AG09309 (cell line): ENCODE measurements at places on chromosomes 3 and 15.
A peak's percentile ranks its signal among the peaks of the same experiment; 100 is the strongest.

DNA sequence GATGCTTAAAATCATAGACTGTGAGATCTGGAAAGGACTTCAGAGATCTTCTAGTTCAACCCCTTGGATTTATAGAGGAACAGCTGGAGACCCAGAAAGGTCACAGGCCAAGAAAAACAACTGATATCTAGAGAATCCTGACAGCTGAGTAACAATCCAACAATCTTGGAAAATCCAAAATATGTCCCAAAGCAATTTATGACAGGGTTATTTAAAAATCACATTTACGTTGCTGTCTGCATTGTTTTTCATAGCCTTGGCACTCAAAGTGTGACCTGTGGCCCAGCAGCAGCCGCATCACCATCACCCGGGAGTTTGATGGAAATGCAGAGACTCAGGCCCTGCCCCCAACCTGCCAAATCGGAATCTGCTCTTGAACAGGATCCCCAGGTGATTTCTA is 78.8 kb downstream of the FBN1 start:
- no peak for DNase-seq

- no peak for DNase-seq
These were observed 61.3 kb downstream of the NSMCE3 start for GRCh38 chr15:29208352-29208751.

DNA sequence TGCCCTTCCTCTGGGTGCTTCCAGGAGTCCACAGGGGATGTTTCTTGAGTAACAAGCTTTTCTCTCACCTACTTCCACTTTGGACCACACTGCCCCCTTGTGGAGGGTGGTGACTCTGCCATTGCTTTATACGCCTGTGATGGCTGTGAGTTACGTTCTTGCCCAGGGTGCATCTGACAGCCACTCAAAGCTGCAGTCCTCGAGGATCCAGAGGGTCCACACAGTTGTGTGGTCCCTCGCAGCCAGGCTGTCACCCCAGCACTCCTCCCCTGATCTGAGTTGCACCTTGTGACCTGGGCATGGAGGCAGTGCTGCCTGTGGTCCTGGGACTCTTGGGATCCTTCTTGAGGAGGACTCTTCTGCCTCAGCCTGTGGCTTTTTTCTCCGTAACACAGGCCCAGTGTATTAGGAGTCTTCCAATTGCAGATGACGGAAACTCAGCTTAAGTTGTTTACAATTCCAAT is 23.4 kb downstream of the FOXL2 start:
- DNase-seq = peak; percentile 64

GRCh38 chr15:87871731-87872320 is 384.7 kb downstream of the NTRK3 start:
- DNase-seq = no peak
